ENCODE measurements at places on chromosomes 11 and 22.

GRCh38 chr22:39090426-39091064, 6.5 kb upstream of the APOBEC3H start:
- peak; percentile 61 for DNase-seq

DNA sequence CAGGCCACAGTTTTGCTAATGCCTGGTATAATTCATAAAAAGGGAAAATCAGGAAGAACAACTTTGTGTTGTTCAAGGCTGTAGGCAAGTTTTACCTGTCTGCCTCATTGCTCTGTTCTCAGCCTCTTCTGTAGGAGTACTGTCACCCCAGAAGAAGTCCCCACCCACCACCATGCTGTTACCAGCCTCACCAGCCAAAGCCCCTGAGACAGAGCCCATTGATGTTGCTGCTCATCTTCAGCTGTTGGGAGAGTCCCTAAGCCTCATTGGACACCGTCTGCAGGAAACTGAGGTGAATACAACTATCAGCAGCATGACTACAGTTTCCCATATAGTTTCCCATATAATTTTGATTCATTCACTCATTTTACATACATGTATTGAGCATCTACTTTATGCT, 11.6 kb upstream of the TOM1 start:
- no peak for DNase-seq

DNA sequence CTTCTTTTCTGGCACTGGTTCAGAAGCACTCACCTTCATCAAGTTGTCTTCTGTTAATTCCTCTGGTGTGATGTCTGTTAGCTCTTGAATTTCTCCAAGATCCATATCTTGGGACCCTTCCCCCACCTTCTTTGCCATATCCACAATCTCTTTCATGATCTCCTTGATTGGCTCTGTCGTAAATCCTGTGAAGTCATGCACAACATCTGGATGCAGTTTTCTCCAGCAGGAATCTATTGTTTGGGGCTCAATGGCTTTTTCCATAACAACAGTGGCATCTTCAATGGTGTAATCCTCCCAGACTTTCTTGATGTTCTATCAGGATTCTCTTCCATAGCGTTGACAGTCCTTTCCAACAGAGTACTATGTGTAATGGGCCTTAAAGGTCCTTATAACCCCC, 96.9 kb downstream of the CSTPP1 start:
- no peak for DNase-seq

DNA sequence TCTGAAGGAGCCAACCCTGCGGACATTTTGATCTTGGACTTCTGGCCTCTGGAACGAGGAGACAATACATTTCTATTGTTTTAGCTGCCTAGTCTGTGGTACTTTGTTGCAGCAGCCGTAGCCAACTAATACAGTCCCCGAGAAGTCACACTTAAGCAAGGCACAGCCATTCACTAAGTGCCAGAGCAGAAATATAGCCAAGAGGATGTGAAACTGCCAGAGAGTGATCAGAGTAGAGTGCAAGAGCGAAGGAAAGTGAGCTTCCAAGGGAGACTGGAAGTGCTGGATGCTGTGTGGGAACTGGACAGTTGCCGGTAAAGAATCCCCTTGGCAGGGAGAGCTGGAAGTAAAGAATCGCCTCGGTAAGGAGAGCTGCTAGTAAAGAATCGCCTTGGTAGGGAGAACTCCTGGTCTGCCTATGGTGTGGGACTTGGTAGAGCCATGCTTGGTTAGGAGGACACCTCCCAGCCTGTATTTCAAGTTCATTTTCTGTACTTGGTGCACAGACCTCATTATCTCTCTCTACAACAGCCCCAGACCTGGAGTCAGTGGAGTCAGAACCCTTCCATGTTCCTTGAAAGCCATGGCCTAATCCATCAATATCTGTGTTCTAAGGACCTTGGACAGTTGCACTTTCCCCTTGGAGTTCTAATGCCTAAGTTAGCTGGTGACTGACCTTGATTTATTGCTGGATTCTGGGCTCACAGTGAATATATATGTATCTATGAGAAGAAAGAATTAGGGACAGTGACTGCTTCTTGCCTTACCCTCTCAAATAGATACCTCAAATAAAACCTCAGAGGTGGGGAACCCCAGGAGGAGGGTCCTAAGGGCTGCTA, 162.1 kb downstream of the LDLRAD3 start:
- no peak for DNase-seq

- DNase-seq = no peak
These were observed 43.2 kb upstream of the CHKA start for GRCh38 chr11:68164437-68164836.

GRCh38 chr11:68684385-68685356, at the start of gene GAL:
Gene GAL, plus strand, starts transcription at chr11:68684544. Its CDS starts 380 bp downstream, at chr11:68684924.
- no peak for DNase-seq

All from activated CD8-positive, alpha-beta memory T cell treated with anti-CD3 and anti-CD28 coated beads for 48 hours (primary cell).